ENCODE measurements at places on chromosomes 1 and 21. TPM values are rescaled to one million over a fixed set of nuclear protein-coding genes. Genes with fewer than 3 reads are reported as not detected.

Gene RHD
- total RNA-seq = not detected

Gene ZSCAN20
- total RNA-seq = 5.0 TPM

Gene CA14
- total RNA-seq = 0.45 TPM

Gene HOOK1
- total RNA-seq = not detected

GRCh38 chr21:35257413-35257812 is 208.3 kb upstream of the RUNX1 start:
- DNase-seq = no peak

- DNase-seq = no peak
Observed at GRCh38 chr21:18104802-18105201, 139.8 kb upstream of the CHODL start.

DNA sequence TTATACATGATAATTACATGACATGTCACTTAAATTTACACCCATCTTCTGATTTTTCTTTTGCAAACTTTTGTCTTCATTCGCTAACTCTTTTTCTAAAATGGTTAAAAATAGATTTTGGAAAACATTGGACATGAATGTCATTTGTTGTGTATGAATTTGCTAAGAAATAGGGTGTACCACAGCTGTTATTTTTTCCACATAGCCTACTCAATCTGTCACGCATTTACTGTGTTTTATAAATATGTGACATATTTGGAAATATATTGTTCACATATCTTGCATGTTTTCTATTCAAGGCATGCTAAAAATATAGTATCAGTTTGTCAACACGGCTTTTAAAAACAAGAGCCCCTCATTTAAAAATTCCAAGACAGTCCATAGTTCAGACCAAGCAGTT is 47.9 kb upstream of the TARBP1 start:
- DNase-seq = no peak

DNA sequence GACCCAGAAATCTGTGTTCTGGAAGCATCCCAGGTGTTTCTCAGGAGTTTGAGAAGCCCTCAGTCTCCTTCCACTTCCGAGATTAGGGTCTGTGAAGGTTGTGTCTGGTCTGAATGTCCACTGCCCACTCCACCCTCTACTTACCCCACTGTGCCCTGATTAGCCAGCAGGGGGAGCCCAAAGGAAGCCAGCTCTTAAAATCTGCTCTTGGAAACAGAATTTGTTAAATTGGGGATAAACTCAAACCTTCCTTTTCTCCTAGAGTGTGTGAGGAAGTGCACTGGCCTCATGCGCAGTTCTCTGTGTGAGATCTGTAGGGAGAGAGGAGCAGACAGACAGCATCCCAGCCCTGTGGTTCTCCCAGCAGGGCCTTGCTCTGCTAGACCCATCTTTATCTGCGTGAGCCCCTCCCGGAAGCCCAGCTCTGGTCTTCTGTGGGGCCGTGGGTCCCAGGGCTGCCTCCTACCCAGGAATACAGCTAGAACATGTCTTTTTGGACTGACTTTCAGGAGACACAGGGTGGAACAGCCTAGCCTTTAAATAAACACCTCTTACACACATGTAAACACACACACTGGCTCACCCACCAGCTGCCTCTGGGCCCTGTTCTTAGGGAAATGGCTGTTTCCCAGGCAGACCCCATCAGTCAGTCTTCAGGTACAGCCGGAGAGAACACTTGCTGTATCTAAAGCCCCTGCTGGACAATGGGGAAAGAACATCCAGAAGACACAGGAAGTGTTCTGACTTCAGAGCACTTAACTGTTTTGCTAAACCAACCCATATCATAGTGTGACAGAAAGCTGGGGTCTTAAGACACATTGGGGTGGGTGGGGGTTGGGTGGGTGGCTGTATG is 52.2 kb downstream of the SMYD2 start:
- DNase-seq = peak; percentile 83

GRCh38 chr1:226660410-226661182 is 78.5 kb downstream of the ITPKB start:
- peak; percentile 87 for DNase-seq

GRCh38 chr1:61095470-61095812 is 13.1 kb downstream of the NFIA start:
- DNase-seq = no peak

DNA sequence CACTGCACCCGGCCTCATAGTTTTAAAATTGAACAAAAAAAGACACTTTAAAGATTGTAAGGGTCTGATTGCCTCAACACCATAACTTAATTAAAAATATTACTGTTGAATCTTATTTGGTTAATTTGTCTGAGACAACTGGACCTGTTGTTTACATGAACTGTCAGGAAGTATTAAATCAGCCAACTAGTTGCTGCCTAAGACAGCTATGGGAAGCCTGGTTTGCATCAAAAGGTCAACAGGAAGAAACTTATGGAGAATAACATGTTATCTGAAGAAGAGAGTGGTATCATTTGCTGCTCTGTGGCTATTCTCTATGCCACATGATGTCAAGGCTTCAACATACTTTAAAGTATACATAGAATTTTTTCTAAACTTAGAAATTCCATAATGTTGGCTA is 853.5 kb upstream of the ADAMTS5 start:
- DNase-seq = no peak

DNA sequence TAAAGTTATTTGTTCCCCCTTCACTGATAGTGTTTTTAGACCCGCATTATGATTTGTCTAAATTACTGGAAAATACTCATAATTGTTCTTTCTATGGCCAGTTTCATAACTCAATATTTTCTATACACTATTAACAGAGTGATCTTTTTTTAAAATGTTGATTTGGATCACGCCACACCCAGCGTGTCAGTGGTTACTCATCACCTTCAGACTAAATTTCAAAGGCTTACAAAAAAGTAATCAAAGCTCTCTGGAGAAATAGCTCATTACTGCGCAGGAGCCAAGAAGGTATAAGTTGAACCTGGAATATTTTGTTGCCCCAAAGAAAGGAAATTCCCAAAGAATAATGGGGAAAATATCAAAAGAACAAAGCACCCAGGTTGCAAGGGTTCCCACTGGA is 104.9 kb downstream of the EVI5 start:
- no peak for DNase-seq

DNA sequence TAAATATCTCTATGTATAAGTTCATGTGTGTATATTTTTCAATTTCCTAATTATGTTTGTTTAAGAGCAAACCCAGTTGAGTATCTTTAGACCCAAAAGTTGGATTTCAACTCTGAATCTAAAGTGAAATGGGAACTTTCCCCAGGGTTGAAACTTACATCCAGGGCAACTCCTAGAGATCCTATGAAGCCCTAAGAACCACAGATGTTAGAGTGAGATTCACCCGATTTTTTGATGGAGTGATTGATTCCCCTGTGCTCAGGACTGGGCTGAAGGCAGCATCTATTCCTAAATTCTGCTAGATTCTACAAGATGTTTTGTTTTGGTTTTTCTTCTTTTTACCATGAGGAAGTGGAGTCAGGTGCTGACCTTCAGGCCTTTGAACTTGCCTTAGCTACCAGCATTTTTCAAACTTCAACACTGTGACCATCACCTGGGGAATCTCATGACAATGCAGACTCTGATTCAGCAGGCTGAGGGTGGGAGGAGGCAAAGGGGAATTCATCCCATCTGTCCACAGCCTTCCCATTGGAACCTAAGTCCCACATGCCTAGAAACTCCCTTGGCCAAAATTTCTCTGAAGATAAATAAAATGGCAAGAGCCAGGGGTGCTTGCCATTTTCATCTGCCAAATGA is 145.5 kb downstream of the ETS2 start:
- no peak for DNase-seq

DNA sequence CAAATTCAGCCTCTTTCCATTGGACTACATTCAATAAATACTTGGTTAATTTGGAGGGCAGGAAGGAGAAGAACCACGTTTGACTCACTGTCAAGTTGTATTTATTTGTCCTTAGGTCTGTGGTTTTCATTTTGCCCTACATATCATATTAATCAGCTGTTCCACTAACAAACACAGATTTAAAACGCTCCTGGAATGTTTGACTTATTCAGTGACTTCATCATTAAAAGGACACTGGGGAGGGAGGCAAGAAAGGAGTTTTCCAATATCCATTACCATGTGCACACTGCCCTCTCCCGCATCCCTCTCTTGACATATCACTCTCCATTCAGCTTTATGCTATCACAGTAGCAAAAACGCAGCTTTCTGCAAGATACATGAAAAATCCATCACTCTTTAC is 98.2 kb upstream of the C1orf87 start:
- DNase-seq = no peak

- DNase-seq = no peak
Observed at GRCh38 chr1:243725075-243725474, 125.0 kb downstream of the AKT3 start.

DNA sequence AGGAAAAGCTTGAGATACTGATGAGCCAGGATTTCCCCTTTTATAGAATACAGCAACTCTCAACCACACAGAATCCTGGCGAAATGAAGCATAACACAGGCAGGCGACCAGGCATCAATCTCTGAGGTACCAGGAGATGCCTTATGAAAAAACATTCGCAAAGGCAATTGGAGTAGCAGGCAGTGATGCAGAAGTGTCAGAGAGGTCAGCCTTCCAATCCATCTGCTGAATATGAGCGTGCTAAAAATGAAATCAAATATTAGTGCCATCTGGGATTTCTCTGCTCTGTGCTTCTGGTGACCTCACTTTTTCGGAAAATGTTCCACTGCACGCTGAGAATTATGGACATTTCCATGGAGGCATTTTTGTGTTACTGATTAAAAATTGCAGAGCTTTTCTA is 258.8 kb downstream of the VAV3 start:
- DNase-seq = no peak

GRCh38 chr1:66696771-66697170 is 55.5 kb upstream of the DYNLT5 start:
- no peak for DNase-seq

- DNase-seq = no peak
Observed at GRCh38 chr1:89673251-89673650, 40.3 kb downstream of the LRRC8C start.

Measured in Karpas-422 (cell line).